ENCODE measurements at places on chromosomes 6 and 20.

DNA sequence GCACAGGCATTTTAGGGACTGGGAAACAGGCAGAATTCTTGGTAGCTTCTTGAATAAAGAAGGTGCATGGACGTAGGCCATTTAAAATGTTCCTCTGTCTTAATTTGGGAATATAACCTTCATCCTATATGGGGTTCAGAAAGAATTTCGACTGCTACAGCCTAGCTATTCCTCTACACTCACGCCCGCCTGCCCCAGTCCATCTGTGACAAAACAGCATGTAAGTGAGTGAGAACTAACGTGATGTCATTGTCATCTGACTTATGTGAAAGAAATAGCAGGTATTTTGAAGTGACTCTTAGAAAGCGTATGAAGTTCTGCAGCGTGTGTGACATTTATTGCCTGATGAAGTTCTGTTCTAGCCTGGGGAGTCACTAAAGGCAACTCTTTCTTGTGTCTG is 52.2 kb upstream of the SLC22A1 start:
- no peak for DNase-seq

DNA sequence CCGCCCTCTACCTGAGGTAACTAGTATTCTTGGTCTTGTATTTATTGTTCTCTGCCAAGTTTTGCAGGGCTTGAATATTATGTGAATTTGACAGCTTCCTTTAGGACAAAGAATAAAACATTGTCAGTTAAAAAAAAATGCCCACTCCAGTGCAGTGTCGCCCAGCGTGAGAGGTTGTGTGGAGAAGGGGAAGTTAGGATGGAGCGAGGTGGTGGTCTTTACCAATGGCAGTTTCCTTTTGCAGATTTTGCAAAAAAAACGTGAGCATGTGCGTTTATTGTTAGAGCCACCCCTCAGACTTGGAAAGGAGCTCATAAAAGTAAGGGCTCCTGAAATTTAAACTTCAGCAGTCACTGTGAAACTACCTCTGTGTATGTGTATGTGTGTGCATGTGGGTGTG is 28.3 kb downstream of the UST start:
- no peak for DNase-seq

DNA sequence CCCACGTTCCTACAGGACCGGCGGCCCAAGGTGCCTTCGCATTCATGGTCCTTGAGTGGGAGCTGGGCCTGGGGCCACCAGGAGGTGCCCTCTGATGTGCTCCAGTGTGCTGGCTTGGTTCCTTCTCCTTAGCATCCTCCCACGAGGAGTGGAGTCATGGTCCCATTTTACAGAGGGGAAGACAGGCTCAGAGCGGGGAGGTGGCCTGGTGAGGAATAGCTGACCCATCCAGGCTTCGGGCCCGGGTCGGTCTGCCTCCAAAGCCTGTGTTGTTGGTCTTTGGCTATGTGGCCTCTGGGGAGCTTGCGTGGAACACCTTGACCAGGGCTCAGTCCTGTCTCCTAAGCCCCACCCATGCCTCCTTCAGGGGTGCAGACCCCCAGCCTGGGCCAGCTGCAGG is 22.8 kb downstream of the RBM38 start:
- no peak for DNase-seq

GRCh38 chr20:1827974-1828785 is 67.0 kb upstream of the SIRPA start:
- no peak for DNase-seq

GRCh38 chr20:57322476-57322875 is 7.1 kb upstream of the SPO11 start:
- DNase-seq: no peak

DNA sequence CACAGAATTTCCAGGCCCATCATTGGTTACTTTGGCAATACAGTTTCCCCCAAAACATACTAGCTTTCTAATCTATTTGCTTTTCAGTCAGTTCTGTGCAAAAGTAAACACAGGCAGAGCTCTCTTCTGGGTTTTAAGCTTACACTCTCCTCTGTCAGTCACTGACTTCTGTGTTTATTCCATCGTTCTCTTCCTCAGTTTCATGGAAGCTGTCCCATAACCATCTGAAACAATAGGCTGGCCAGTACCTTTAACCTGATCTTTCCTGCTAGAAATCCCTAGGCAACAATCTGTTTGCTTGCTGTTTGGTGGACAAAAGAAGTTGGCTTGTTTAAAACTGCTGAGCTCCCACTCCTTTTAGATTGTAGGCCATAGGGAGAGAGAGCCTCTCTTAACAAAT is 431.5 kb downstream of the HACE1 start:
- DNase-seq: no peak

DNA sequence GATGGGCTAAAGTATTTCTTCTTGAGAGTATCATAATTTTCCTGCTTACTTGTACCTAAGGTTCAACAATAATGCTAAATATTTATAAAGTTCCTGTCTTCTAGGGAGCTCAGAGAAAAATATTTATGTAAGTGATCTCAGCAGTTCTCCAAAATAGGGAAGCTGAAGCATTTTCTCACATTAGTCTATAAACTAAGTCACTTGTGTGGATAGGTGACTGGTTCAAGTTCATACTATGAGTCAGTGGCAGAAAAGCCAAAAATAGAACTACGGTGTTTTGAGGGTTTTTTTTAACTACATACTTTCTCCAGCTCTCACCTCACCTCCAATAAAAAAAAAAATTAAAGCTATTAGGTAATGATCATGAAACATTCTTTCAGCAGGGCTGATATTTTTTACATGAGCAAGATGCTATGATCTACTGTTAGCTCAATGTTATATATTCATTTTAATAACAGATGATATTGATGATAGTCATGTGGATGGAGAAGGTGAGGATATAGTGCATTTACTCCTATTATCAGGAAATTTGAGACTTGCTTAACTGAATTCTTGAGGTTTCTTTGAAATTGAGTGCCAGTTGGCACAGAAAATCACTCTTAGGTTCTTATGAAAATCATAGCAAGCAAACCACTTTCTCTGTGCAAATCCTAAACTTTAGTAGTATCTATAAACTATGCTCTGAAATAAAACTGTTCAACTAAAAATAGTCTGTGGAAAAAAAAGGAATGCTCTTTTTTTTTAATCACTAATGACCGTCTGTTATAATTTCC is 4.1 kb upstream of the MOXD1 start:
- DNase-seq: no peak

DNA sequence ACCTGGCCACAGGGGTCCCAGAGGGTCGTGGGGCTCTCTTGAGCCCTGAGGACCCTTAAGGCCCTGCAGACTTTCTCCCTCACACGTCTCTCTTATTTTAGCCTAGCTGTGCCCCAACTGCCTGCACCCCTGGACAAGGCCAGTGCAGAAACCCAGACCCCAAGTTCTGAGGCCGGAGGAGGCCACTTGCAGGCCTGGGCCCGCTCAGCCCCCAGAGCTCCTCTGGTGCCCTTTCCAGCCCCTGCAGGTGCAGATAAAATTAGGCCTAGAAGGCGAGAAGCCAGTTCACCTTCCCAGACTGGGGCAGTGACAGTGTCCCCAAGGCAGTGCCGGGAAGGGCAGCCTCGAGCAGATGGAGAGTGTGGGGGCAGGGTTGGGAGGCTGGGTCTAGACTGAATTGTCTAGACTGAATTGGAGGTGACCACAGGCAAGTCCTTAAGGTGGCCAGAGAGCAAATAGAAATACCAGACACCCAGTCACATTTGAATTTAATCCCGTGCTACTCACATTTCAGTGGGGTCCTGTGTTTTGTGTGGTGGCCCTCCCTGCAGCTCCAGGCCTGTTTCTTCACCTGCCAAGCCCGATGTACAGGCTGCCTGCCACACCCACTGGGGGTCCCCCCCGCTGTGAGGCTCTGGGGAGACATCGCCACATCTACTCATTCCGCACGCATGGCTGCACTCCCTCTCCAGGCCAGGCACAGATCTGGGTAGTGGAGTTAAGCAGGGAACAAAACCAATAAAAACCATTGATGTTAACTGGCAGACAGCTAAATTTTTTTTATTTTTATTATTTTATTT is 8.6 kb upstream of the IP6K3 start:
- DNase-seq: no peak

DNA sequence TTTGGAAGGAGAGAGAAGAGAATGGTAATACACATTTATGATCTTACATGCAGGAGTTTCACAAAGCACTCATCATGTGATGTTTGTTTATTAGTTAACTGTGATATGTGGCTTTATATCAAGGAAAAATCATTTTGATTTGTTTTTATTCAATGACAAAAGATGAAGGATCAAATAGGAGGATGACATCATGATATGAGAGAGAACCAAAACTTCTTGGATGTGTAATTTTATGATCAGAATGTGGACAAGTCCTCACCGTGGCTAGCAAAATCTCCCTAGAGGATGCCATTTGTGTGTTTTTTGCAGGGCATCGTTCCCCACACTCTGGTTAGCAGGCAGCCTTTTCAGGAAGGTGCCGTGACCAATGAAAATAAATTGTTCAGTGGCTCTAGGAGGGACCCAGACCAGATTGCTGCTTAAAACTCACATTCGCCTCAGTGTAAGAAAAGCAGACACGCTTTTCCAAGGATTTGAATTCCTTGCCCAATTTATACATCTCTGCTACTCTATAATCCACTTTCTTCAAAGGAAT is 552.7 kb downstream of the NKAIN2 start:
- no peak for DNase-seq

GRCh38 chr20:59939052-59939878 is 840 bp downstream of the PPP1R3D start:
- DNase-seq: no peak

DNA sequence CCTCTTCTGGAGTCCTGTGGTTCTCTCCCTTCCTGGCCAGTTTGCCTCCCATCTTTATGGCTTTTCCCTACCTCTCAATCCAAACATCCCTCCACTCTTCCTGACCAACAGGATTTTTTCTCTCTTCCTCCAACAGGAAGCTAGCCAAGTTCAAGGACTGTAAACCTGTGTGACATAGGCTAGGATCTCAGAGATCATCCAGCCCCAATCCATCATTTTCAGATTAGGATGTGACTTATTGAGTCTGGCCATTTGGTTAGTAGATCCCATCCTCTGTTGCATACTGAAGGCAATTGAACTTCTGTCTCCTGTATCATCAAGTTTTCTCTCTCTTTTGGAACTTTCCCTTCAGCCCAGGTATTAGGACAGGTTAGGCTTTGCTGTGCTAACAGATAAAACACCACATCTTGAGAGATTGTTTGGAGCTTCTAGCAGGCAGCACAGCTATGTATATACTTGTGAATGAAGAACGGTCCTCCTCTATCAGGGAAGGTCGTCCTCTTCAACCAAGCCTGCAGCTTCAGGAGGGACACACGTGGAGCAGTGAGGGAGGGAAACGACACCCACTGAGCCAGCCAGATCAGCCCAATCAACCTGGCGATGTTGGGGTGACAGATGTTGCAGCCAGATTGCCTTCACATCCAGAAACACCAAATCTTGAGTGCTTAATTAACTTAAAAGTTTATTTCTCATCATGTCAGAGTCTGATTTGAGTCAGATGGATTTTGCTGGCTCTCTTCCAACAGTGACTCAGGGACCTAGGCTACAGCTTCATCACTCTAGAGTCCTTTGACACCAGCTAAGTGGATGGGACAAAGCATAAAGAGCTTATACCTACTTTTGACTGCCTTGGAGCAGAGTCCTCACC is 106.8 kb downstream of the GJA10 start:
- no peak for DNase-seq

DNA sequence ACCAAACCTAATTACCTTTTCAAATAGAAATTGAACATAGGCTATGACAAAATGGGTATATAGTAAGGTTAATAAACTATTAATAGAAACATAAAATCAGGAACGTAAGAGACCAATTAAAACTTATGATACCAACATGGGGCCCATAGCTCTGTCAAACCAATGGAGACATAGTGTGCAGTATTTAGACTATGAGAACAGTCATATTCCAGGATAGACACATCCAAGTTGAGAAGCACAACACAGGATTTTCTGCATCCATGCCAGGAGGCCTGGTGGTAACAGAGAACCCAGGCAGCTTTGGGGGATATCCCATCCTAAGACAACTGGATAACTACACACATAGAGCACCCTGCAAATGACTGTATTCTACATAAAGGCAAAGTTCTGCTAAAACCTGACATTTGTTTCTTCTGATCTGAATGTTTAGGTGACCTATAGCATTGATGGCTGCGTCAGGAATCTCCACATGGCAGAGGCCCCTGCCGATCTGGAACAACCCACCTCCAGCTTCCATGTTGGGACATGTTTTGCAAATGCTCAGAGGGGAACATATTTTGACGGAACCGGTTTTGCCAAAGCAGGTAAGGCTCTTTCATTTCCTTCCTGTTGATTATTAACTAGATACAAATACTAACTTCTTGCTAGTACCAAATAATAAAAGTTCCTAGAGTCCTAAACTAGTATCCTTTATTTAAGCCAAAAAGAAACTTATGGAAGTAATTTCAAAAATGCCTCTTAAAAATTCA is 202.7 kb downstream of the ARHGAP18 start:
- no peak for DNase-seq

GRCh38 chr6:69696273-69696672 is 100.5 kb downstream of the LMBRD1 start:
- no peak for DNase-seq

DNA sequence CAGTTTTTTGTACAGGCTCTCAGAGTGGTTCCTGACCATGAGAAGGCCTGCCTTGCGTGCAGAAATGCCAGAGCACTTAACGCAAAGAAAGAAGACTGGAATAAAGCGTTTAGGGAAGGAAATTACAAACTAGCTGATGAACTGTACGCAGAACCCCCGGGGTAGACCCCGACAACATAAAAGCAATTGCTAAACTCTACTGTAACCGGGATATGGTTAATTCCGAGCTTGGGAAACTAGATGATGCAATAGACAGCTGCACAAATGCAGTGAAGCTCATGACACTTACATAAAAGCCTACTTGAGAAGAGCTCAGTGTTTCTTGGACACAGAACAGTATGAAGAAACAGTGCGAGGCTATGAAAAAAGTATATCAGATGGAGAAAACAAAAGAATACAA is 35.7 kb downstream of the CITED2 start:
- no peak for DNase-seq

DNA sequence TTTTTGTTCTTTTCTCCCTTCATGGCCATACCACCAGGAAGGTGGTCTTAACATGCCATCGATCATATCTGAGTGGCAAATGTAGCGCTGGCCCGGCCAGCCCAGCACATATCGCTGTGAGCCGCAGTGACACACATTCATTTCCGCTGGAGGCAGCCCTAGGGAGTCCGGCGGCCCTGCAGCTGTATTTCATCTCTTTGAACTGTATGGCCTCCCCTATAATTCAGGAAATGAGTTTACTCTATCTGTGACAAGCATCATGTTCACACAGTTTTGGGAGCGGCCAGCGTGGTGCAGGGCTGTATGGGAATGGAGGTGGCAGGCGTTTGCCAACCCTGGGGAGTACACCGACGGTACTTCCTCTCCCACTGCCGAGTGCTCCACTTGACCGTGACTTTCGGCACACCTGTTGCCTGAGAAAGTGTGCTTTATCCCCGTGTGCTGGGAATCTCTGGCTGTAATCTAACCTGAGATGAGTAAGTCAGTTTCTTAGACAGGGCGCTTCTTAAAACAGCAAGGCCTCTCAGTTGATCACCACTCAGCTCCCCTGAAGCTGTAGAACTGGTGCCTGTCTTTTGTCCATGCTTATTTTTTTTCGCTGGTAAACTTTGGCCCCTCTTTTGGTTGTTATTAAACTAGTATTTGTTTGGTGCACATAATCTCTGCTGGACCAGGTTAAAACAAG is 257.1 kb upstream of the TAB2 start:
- peak; percentile 45 for DNase-seq

Measured in stimulated activated CD4-positive, alpha-beta T cell treated with anti-CD3 and anti-CD28 coated beads, Interleukin-4, amount 100 ng/mL, for 48 hours (primary cell).